T follicular helper cell (primary cell): ENCODE measurements at places on chromosomes 1 and 21.

- no peak for DNase-seq
These were observed 15.7 kb downstream of the REG4 start for GRCh38 chr1:119795261-119796200.

DNA sequence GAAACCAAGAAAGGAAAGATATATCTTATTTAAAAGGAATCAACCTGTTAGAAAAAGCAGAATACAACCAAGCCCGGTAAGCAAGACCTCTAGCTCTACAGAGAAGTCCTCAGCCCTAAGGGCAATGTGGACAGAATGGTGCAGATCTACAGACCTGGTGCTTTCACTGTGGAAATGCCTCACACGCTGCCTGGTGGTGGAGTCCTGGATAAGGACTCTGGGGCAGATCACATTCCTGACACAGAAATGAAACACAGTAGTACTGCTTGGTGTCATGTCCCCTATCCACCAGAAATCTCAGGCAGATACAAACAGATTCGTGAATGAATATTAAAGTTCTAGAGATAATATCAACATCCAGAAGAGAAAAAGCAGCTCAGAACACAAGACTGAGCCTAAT is 6.8 kb downstream of the CNN3 start:
- no peak for DNase-seq

GRCh38 chr1:54188291-54188690 is 11.5 kb downstream of the CYB5RL start:
- DNase-seq: no peak

DNA sequence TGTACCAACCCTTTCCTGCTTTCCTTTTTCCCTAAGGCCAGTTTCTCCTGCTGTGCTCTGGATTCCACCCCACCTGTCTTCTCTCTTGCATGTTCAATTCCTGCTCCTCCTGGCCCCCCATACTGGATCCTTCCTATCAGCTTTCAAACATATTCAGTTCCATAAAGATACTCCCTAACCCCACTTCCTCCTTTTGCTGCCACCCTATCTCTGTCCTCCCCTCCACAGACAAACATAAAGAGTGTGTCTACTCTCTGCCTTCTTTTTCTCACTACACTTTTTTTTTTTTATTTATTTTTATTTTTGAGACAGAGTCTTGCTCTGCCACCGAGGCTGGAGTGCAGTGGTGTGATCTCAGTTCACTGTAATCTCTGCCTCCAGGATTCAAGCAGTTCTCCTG is 16.9 kb upstream of the RPF1 start:
- no peak for DNase-seq

GRCh38 chr1:87464022-87464490 is 135.4 kb downstream of the LMO4 start:
- no peak for DNase-seq
